Upper lobe of right lung (tissue), 1 donor: ENCODE measurements at places on chromosomes 3 and 15.

DNA sequence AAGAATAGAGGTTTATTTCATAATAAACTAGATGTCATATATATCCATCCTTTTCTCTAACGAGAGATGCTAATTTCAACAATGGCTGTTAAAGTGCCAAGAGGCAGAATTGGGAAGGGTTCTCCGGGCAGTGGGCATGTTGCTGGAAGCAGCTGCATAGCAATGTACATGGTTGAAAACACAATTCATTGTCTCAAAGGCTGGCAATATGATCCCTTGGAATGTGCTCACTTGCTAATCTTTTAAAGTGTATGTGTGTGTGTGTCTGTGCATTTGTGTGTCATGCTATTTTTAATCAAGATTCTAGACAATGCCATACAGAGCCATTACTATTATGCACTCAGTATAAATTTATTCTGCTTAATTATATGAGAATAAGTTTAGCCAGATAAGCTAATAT lies 1020.3 kb downstream of the NAALADL2 start:
- DNase-seq: no peak
- no peaks in the 10 kb centered on the region for H3K4me1 ChIP-seq
- H3K27me3 ChIP-seq: no peaks in the 10 kb centered on the region
- H3K36me3 ChIP-seq: no peaks in the 10 kb centered on the region

GRCh38 chr3:144859161-144859560 lies 887.5 kb downstream of the DIPK2A start:
- H3K4me1 ChIP-seq: no peaks in the 10 kb centered on the region
- H3K36me3 ChIP-seq: no peaks in the 10 kb centered on the region
- no peaks in the 10 kb centered on the region for H3K27me3 ChIP-seq
- H3K27ac ChIP-seq: no peak overlapping the region

DNA sequence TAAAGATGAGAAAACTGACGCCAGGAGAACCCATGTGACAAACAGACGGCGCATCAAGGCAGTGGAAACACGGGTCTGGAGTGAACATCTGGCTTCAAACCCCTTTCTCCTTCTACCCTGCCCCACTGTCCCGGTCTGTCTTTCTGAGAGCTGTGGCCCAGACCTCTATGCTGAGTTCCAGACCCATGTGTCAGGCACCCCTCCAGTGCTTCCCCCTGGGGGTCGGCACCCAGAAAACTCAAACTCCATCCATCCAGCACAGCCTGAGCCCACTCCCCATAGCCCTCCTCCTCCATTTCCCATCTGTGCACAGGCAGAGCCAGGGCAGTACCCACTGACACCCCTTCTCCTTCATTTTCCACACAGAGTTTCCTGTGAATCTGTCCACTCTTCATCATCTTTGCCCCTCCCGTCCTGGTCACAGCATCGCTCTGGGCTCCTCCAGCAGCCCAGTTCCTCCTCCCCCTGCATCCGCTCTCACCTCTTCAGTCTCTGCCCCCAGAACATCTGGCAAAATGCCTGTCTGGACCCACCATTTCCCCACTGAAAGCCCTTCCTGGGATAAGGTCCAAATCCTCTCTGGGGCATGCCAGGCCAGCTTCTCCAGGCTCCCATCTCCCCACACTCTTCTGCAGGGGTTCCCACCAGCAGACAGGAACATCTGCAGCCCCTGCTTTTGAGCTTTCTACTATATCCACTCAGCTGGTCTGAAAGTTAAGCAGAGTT lies 2.9 kb downstream of the FAM240A start:
- no peak for DNase-seq
- H3K4me3 ChIP-seq: no peak overlapping the region
- peaks cover 3% of the 10 kb centered on the region for H3K27me3 ChIP-seq
- no peak overlapping the region for H3K27ac ChIP-seq
- H3K4me1 ChIP-seq: no peaks in the 10 kb centered on the region

GRCh38 chr15:38074029-38074428 lies 139.6 kb downstream of the TMCO5A start:
- no peak overlapping the region for H3K4me3 ChIP-seq
- no peak for DNase-seq
- H3K27ac ChIP-seq: peak overlapping the region; percentile 94
- peaks cover 29% of the 10 kb centered on the region for H3K4me1 ChIP-seq
- H3K36me3 ChIP-seq: no peaks in the 10 kb centered on the region
